ENCODE measurements at places on chromosomes 11 and 22.

DNA sequence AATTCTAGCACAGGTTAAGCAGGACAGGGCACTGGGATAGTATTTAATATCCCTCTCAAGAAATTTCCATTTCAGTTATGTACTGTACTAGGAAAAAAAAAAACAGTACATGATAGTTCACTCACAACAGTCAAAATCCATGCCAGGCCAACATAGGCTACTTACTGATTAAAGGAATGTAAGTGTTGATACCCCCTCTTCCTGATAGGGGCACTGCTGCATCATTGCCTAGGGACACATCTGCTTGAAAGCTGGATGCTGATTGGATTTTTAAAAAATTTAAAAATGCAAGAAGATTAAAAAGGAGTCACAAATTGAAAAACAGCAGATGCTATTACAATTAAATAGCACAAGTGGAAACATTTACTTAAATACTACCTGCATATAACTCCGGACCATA, 43.4 kb downstream of the APOL5 start:
- DNase-seq = no peak

- no peak for DNase-seq
Measured at GRCh38 chr11:123473941-123474677, 44.0 kb downstream of the GRAMD1B start.

GRCh38 chr11:117221775-117222517, 9.9 kb downstream of the PCSK7 start:
- no peak for DNase-seq

DNA sequence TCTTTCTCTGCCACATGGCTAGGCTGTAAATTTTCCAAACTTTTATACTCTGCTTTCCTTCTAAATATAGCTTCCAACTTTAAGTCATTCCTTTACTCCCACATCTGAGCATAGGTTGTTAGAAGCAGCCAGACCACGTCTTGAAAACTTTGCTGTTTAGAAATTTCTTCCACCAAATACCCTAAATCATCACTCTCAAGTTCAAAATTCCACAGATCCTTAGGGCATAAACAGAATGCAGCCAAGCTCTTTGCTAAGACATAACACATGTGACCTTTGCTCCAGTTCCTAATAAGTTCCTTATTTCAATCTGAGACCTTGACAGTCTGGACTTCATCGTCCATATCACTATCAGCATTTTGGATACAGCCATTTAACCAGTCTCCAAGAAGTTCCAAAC, 749.9 kb downstream of the METTL15 start:
- no peak for DNase-seq

DNA sequence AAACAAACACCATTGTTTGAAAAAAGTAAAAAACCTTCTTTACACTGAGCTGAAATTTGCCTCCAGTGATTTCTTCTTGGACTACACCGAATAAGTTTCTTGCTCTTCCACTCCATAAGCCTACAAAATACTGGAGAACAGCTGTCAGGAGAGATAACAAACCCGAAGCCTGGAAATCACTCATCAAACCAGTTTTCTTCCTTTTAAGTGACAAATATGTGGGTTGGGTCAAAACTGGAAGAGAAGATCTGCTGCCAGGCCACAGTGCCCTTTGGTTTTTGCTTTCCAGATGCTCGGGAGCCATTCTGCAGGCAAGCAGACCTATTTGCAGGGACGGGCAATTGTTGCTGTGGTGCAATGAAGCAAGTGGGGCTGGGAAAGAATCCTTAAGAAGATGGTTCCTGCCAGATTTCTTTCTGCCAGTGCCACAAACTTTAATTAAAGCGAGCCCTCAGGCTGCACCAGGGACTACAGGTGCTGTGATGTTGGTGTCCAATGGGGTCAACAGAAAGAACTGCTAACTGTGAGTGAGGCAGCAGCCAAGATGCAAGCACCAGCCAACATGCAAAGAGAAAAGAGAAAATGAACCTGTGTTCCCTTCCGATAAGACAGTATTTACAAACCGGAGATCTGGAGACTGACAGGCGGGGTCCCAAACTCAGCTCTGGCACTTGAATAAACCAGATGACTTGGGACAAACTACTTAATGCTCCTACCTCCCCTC, 44.8 kb upstream of the SMCO4 start:
- DNase-seq = no peak

- no peak for DNase-seq
Measured at GRCh38 chr11:123543797-123544196, 110.6 kb downstream of the SCN3B start.

DNA sequence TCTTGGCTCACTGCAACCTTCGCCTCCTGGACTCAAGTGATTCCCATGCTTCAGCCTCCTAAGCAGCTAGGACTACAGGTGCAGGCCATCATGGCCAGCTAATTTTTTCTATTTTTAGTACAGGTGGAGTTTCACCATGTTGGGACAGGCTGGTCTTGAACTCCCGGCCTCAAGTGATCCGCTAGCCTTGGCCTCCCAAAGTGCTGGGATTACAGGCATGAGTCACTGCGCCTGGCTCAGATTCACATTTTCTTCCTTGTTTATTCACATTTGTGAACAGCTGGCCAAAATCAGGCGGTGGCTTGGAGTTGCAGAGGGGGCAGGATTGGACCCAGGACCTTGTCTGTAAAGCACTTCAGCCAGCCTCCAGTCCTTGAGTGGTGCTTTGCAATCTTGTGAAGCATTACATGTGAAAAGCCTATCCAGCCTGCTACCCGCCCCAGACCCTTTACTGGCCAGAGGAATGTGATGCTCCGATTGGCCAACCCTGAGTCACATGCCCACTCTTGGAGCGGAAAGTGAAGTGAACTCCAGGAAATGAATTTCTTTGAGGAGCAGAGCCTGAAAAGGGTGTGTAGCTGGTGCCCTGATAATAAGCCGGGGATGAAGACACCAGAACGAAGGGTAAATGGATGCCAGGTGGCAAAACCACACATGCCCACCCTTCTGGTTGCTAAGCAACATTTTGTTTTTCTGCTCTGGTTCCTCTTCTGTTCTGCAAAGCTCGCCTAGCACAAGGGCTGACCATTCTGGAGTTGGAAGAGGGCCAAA, 62.6 kb upstream of the PTPRJ start:
- DNase-seq = peak; percentile 42

DNA sequence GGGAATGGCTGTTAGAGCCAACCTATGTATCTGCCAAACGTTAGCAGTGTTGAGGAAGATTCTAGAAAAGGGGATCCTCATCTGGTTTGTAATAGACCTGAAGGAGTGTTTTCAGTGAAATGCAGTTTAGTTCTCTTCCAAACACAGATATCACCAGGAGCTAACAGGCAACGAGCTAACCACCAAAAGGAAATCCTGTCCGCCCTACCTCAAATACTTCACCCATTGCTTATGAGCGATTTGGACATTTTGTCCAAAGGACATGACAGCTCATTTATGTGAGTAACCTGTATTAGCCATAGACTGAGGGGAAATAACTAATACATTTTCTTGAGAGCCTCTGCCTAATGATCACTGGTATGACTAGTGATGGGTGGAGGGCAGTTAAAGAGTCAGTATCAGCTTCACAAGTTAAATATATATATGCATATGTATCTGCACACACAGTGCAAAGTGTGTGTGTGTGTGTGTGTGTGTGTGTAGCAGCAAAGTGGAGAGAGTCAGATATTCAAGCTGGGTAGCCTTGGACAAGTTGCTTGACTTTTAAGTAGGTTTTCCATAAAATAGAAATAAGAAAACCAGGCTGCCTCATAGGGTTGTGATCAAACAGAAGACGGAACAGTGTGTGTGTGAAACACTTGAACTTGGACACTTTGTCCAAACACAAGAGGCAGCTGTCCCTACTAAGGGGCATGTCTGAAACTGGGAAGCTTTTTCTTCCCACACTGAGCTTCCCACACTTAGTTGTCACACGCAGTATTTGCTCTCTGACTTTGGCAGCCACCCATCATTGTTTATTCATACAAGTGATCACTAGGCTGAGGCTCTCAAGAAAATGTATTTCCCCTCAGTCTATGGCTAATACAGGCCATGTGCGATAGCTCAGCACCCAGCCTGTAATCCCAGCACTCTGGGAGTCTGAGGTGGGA, 940 bp upstream of the C11orf91 start:
- DNase-seq = no peak

DNA sequence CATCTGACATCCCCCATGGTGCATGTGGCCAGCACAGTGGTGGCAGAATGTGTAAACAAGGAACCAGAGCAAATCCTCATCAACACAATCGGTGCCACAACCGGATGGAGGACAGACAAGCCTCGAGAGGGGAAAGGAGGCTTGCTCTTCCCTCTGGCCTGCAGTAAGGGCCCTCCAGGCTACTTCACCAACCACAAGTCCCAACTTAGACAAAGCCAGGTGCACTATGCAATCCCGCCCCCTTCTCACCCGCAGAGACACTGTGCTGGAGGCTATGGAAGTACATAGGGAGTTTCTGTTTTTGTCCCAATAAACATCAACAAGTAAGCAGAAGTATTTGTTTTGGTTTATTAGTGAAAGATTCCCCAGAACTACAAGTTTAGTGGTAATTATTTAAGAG, 54.3 kb downstream of the SPATA19 start:
- no peak for DNase-seq

DNA sequence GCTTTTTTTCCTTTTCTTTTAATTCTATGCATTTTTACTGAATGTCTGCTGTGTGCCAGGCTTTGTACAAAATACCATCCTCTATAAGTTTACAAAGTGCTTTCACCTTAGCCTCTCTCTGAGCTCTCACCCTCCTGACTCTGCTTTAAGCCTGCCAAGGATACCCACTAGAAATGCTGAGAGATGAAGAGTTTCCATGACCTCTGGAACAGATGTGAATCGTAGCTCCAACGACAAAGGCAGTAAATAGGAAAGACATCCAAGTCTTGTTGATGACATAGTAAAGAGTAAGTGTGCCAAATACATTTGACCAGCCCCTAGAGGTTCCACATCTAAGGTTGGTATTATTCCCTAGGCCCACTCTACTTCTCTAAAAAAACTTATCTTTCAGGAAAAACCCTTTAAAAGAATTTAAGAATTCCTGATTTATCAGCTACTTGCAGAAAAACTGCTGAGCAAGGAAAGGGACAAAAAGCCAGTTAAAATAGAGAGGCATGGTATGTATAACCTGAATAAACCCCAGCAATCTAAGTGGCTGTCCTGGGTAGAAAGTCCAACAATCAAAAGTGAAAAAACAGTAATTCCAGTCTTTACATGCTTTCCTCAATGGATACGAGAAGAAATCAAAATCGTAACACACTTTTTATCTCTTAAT, 45.4 kb downstream of the GAB2 start:
- DNase-seq = no peak

DNA sequence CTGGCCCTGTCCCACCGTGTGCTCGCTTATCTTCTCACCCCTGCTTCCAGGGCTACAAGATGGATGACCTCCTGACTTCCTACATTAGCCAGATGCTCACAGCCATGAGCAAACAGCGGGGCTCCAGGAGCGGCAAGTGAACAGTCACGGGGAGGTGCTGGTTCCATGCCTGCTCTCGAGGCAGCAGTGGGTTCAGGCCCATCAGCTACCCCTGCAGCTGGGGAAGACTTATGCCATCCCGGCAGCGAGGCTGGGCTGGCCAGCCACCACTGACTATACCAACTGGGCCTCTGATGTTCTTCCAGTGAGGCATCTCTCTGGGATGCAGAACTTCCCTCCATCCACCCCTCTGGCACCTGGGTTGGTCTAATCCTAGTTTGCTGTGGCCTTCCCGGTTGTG, 86.5 kb downstream of the MYO7A start:
- DNase-seq = no peak

DNA sequence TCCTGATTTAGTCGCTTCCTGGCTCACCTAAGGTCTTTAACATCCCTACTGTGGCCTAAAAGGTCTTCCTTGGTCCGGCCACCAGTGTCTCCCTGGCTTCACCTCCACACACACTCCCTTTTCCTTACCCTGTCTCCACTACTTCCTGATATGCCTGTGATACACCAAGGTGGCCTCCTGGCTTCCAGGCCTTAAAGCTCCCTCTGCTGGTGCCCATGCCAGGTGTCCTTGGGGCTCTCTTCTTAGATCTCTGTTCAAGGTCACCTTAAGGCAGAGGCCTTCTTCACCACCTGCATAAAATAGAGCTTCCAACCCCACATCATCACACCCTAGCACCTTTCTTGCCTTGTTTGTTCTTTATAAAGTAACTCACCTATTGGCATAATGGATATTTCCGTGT, 787.7 kb downstream of the NTM start:
- DNase-seq = no peak

DNA sequence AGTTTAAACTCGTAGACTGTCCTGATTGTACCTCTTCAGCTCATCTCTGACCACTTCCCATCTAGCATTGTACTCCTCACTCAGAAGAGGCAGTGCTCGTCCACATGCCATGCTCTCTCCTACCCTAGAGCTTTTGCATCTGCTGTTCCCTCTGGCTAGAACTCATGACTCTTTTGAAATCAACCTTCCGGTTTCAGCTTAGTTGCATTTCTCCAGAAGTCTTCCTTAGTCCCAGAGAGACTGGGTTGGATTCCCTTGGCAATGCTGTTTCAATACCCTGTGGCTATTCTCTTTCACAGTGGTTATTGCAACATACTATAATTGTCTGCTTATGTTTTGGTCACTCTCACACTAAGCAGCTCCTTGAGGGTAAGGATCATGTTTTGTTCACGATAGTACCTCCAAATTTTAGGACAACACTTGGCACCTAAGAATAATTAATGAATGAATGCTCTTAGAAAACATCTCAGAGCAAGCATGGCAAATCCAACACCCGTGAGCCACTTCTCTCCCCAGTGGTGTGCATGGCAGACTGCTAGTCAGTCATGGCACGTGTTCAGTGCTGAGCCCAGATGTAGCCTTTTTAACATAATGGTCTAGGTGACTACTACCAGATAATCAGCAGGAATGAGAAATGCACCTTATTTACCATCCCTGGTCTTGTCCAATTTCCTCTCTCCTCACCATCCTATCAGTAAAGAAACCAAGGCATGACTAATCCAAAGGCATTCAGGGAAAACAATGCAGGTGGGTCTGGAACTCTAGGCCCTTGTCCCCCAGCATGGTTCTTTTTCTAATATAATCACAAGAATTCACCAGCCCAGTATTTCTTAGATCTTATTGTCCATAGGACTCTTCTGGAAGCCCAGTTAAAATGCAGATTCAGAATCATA, 14.5 kb downstream of the SEPTIN3 start:
- no peak for DNase-seq

DNA sequence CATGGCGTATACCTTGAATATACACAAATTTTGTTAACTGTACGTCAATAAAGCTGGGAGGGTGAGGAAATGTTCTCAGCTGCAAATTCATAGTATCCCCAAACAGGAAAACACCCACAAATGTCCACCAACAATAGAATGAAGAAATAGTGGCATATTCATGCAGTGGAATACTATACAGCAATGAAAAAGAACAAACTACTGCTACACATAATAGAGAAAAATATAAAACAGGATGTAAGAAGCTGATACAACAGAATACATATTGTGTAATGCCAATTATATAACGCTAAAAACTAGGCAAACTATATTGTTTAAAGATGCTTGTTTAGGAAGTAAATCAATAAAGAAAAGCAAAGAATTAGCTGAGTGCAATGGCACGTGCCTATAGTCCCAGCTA, 81.5 kb downstream of the SIK3 start:
- DNase-seq = no peak

- no peak for DNase-seq
Measured at GRCh38 chr11:68837583-68838571, 3.8 kb downstream of the CPT1A start.

GRCh38 chr11:59273373-59273841, 60.7 kb upstream of the MPEG1 start:
- peak; percentile 65 for DNase-seq

- DNase-seq = no peak
Measured at GRCh38 chr11:126918556-126918955, 82.0 kb downstream of the KIRREL3 start.
